Inflammatory macrophage treated with lipopolysaccharide for 4 hours (primary cell): ENCODE measurements at places on chromosomes 3 and 15.

DNA sequence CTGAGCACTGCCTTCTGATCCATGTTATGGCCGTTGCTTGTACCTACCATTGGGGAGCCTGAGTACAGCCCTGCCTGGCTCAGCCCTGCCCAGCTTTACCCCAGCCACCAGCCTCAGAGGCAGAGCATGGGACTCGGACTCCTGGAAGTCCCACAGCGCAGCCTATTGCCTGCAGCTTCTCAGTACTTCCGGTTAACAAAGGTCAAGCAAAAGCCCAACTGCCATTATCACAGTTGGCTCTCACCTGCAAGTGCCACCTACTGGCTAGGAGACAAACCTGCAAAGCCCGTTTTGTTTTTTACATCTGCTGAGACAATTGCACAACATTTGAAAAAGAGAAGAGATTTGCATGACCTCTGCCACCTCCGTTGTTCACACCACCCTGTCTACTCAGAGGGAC is 1081.7 kb downstream of the NAALADL2 start:
- no peak for DNase-seq

GRCh38 chr3:44729384-44729910 is at the start of gene ZNF501:
TSS of gene ZNF501 (plus strand) at chr3:44729635. CDS start at chr3:44734422, 4,787 bp downstream.
- DNase-seq: peak; percentile 85

- peak; percentile 30 for DNase-seq
Measured at GRCh38 chr15:74906067-74906449, 593 bp downstream of the FAM219B start.

GRCh38 chr3:129579991-129580390 is 26.5 kb downstream of the PLXND1 start:
- DNase-seq: no peak

DNA sequence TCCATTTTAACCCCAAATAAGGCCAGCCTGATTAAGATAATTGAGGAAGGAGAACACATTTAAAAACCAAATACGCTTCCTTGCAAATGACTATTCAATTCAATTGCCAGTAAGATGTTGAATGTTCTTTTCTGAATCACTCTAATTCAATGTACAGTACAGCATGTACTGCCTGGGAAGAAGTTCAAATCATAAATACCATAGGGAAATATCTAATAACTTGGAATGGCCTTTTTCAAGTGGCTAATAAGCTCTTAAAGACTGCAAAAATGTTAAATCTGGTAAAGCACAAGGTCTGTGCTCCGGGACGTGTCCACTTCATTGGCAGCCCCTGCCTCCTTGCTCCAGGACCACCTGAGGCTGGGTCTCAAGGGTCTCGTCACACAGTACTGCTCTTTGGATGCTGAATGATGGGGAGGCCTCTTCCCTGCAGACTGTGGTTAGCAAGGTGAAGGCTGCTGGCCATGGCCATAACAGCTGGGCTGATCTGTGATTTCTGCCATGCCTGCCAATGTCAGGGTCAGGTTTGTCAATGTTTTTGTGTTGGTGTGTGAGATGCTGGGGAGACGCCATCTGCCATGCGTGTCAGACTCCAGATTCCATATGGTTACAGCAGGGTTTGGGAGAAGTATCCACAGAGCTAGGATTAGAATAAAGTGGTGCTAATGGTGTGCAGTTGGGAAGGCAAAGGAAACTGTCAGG is 300.5 kb downstream of the ADAMTS17 start:
- no peak for DNase-seq
